ENCODE measurements at places on chromosomes 7 and 10.
A peak's percentile ranks its signal among the peaks of the same experiment; 100 is the strongest.

- DNase-seq = no peak
Observed at GRCh38 chr10:119511828-119512515, 30.5 kb downstream of the RGS10 start.

GRCh38 chr10:4001811-4002210 is 216.8 kb upstream of the KLF6 start:
- DNase-seq = no peak

DNA sequence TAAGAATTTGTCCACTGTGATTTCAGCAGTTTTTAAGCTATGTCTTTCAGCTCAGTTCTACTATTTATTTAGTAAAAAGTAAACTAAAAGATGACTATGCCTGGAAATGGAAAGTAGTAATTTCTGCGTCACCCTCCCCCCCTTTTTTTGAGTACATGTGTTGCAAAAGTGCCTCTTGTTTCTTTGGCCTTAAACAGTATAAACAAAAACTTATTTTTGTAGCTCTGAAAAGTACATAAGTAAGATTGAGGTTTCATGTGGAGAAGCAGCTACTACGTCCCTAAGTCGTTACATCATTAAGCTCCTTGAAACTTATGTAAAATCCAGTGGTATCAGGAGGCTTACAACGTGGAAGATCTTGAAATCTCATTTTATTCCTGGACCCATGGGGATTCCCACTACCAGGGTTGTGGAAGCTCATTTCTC is 46.3 kb upstream of the HBP1 start:
- DNase-seq = no peak

DNA sequence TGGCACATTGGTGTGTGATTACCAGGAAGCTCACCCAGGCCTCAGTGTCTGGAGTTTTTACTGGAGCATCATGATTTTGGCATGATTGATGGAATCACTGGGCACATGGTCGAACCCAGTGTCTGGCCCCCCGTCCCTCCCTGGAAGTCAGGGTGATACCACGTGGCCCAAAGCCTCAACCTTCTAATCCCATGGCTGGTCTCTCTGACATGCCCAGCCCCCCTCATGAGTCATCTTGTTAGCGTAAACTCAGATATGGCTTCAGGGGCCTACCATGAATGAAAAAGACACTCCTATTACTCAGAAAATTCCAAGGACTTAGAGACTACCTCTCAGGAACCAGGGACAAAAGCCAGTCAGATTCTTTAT is 109.3 kb downstream of the GRK5 start:
- no peak for DNase-seq

- DNase-seq = no peak
Observed at GRCh38 chr10:95814011-95814727, 58.2 kb downstream of the ENTPD1 start.

DNA sequence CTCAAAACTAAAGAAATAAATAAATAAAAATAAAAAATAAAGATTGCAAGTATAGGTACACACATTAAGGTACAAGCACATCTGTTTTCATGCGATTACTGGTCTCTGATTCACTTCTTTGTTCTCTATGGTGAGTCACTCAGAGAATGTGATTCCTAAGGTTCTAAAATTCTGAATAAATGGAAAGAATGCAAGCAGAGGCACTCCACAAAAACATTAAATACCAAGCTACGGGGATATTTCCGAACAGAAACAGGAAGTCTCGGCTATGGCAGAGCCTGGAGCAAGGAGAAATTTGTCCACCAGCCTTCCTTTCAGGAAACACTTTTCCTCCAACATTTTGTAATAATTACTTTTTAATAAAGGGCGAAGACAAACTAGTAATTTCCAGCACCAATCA is 1.4 kb downstream of the VOPP1 start:
- no peak for DNase-seq

- no peak for DNase-seq
Observed at GRCh38 chr7:11434366-11434765, 397.6 kb downstream of the THSD7A start.

- DNase-seq = no peak
Observed at GRCh38 chr10:97868134-97868685, 18.6 kb downstream of the GOLGA7B start.

- DNase-seq = peak; percentile 69
Observed at GRCh38 chr7:66413379-66414114, 208.4 kb downstream of the TPST1 start.

DNA sequence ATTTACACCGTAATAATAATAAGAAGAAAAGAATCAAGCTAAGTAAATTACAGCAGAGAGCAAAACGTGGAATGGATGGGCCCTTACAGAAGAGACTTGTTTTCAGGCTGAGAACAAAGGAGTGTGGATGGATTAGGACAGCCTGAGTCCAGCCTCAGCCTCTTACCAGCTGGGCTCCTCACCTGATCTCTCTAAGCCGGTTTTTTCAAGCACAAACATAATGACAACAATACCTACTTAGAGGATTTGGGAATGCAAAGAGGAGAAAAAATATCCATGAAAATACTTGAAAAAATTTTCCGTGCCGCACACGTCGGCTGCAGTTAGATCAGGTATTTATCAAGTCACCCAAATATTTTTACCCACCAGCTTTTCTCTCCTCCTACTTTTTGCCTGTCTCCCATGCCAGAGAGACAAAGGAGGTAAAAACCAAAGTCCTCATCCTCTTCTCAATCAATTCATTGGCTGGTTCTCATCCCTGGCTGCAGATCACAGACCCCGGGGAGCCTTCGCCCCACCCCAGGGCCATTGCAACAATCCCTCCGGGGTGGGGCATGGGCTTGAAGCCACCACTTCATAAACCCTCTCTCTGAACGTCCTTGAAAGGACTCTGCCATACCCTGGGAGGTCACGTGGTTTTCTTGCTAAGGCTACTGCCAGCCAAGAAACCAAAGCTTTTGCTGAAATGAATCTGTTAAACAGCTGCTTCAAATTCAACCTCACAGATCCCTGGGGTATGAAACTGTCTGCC is 29.7 kb upstream of the GTF2I start:
- no peak for DNase-seq

GRCh38 chr7:150998341-150998740 is 7.5 kb downstream of the NOS3 start:
- DNase-seq = no peak

GRCh38 chr10:50614444-50615137 is 9.2 kb downstream of the SGMS1 start:
- DNase-seq = no peak

GRCh38 chr7:107779647-107780099 is 23.4 kb downstream of the SLC26A3 start:
- no peak for DNase-seq

DNA sequence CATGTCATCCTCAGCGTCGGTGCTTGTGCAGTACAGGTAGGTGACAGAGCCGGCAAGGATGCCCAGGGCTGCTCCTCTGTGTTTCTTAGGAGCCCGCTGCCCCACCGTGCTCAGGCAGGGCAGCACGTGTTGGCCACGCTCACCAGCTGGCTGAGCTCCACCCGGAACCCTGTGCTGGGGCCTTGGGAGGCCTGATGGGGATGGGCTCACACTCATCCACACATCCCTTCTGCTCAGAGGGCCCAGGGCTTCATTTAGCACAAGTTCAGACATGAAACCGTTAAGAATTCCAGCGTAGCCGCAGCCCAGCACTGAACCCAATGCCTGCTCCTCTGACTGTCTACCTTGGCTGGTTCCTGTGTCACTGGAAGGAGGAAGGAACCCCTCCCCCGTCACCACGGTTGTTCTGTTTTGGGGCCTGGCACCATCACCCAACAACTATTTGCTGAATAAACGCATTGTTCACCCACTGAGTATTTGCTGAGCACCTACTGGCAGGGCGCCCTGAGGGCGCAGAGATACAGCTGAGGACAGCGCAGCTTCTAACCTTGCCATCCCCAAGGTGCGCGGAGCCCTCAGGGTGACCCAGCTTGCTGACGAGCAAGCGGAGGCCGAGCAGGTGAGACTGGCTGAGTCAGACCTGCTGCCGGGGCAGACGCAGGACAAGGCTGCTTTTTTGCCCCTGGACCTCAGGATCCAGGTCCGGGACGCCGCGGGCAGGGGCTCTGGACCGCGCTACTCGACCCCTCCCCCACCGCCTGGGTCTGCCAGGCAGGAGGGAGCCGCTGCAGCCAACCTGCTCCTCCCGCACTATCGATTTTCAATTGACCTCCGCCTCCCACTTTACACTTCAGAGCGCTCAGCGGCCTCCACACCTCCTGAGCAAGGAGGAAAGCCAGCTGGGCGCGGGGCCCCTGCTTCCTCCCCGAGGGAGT is 50.6 kb upstream of the RET start:
- no peak for DNase-seq

DNA sequence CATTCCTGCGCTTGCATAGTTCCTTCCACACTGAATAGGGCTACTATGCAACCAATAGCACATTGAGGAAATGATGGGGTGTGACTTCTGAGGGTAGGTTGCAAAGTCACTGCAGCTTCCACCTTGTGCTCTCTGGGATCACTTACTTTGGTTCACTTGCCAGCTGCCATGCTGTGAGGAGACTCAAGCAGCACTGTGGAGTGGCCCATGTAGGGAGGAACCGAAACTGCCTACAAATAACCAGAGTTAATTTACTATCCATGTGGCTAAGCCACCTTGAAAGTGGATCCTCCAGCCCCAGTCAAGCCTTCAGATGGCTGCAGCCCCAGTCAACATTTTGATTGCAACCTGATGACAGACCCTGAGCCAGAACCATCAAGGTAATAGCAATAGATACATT is 64.3 kb downstream of the FAM204A start:
- DNase-seq = no peak

GRCh38 chr10:51124852-51125251 is 50.6 kb downstream of the PRKG1 start:
- no peak for DNase-seq

DNA sequence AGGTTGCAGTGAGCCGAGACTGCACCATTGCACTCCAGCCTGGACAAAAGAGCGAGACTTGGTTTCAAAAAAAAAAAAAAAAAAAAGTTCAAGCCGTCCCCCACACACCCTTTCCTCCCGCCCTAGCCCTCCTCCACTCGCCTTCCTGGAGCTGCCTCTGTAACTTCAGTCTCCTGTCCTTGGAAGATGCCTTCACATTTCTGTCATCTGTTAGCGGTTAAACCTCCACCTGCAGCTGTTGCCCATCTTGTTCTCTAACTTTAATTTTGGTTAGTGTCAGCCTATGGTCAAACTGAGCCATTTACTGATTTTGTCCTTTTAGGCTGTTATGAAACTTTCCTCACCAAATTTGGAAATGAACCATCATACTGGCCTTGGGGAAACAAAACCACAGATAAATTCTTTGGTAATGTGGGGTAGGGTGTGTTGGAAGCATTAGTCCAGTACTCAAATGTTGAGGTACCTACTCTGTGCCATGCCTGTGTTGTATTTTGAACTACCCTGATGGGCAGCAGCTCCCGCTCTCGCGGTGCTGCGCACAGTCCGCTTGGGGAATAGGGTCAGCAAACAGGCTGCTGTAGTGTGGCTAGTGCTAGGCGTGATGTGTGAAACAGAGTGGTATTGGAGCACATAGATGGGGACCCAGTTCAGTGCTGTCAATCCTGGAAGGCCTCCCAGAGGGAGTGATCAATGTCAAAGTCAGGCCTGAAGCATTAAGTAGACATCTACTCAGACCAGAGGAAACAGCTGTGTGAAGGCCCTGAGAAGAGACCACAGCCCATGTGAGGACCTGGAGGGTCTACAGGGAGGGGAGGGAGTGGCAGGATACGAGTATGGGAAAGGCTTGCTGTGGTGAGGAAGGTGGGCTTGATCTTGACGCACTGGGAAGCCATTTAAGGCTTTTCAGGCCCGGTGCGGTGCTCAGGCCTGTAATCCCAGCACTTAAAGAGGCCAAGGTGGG is 26.9 kb downstream of the SFXN4 start:
- no peak for DNase-seq

DNA sequence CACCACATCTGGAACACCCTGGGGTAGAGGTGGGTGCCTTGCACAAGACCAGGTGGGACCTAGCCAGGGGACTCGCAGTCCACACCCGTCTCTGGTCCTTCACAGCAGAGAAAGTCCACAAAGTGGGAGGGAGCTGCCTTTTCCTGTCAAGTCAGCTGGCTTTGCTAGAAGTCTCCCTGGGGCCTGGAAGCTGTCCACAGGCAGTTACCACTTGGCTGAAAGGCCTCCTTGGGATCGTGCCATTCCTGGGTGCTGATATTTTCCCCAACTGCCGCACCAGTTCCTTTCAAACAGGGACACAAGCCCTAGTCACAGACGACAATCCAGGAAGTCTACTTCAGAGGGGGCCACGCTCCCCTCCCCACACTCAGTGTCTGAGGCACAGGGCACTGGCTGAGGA is 75.4 kb downstream of the AFAP1L2 start:
- DNase-seq = no peak

GRCh38 chr10:107971973-107972372 is 807.5 kb upstream of the SORCS1 start:
- no peak for DNase-seq

DNA sequence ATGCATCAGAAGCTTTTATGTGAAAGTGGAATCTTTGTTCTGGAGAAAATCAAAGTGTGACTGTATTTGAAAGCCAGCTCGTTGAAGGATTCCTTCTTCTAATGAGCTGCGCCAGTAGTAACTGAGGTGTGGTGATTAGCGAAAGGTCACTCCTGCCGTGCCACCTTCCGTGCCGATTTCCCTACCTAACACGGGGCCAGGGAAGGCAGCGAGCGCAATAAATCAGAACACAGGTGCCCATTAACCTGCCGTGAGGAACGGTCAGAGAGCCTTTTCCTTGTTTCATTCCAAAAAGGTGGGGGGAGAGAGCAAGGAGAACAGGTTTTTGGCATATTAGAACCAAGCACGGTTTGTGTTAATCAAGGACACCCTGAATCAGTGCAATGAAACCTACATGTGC is 258.0 kb downstream of the CELF2 start:
- no peak for DNase-seq

DNA sequence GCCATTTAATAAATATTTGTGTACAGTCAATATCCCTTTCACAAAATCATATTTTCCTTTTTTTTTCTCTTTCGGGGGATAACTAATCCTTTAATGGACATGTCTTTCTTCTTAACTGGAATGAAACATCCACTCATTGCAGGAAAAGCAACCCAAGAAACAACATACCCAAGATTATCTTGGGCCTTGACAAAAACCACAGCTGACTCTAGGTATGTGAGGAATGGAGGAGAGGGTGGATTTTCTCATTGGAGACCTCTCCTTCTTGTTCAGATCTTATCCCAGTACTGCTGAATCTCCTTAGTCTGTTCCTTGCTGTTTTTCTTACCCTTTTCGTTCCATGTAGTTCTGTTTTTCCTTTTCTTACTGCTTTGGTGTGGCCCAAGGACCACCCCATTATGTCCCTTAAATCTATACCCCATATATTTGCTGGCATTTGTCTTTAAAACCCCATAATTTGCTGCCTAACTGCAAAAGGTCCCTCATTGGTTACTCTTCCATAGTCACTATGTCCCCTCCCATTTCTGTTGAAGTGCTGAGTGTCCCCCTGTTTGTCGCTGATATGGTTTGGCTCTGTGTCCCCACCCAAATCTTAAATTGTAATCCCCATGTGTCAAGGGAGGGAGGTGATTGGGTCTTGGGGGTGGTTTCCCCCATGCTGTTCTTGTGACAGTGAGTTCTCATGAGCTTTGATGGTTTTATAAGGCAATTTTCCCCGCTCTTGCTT is 6.8 kb upstream of the CDK6 start:
- no peak for DNase-seq

- DNase-seq = no peak
Observed at GRCh38 chr7:4739528-4739992, 35.9 kb upstream of the AP5Z1 start.

Measured in activated gamma-delta T cell treated with Interleukin-2 at 50 U/mL for 16 hours (primary cell).